SJSA1 (cell line): ENCODE measurements at places on chromosomes 2 and 18. TPM values are rescaled to one million over a fixed set of nuclear protein-coding genes. Genes with fewer than 3 reads are reported as not detected.
A peak's percentile ranks its signal among the peaks of the same experiment; 100 is the strongest.

DNA sequence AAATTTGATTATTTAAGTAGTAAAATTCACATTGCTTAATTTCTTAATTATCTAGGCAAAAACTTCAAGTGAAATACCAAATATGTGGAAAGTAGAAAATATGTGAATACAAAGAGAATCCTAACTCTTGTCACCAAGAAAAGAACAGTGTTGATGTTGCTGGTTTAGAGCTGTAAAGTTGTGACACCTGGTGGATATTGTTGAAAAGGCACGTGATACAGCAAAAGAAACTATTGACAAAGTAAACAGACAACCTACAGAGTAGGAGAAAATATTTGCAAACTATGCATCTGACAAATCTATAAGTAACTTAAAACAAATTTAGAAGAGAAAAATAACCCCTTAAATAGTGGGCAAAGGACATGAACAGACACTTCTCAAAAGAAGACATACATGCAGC is 25.6 kb upstream of the ZC3H15 start:
- no peaks in the 10 kb centered on the region for H3K4me1 ChIP-seq
- DNase-seq: no peak
- no peak overlapping the region for H3K4me3 ChIP-seq
- no peaks in the 10 kb centered on the region for H3K27me3 ChIP-seq
- H3K36me3 ChIP-seq: no peaks in the 10 kb centered on the region

DNA sequence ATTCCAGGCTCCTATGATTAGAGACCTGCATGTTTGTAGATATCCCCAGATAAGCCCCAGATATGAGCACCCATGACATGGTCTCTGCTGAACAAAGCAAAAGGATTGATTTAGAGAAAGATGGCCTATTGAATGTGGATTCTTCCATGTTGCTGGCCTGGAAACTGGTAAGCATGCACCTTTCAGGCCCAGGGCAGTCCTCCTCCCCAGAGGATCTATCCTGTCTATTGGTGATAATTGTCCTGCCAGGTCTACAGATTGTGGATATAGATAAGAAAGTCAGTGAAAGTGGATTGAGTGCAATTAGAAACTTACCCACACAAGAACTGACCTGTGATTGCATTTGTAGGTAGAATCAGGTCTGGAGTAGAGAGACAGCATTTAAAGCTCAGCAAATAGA is 256.9 kb upstream of the SIX3 start:
- no peak overlapping the region for H3K4me3 ChIP-seq
- H3K27me3 ChIP-seq: no peaks in the 10 kb centered on the region
- no peak for DNase-seq
- no peaks in the 10 kb centered on the region for H3K4me1 ChIP-seq

- peaks cover 6% of the 10 kb centered on the region; the same call in 1 of the 2 replicates for H3K27me3 ChIP-seq
- no peak for DNase-seq
- no peak overlapping the region for H3K4me3 ChIP-seq
- no peaks in the 10 kb centered on the region for H3K36me3 ChIP-seq
Measured at GRCh38 chr2:95069465-95069864, 44.0 kb downstream of the MAL start.

DNA sequence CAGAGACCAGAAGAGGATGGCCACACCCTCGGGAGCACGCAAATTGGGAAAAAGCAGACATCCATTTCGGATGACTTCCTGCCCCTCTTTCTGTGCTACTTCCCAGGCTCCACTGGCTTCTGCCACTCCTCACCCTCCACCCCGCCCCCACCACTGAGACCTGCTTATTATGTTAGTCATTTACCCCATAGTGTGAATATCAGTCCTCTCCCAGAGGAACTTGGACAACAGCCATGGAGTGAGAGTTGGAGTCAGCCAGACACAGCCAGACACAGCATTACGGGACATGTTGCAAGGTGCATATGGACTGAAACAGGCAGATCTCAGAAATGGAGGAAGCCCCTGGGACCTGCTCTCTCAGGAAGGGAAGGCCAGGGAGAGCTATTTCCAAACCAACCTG is 51.8 kb downstream of the CTIF start:
- no peak overlapping the region for H3K27ac ChIP-seq
- no peaks in the 10 kb centered on the region for H3K27me3 ChIP-seq
- H3K4me1 ChIP-seq: peaks cover 23% of the 10 kb centered on the region
- peaks cover 52% of the 10 kb centered on the region for H3K36me3 ChIP-seq

GRCh38 chr2:134245340-134245984 is 8.4 kb upstream of the MGAT5 start:
- no peak overlapping the region for H3K27ac ChIP-seq
- H3K36me3 ChIP-seq: no peaks in the 10 kb centered on the region
- H3K4me3 ChIP-seq: no peak overlapping the region
- no peaks in the 10 kb centered on the region for H3K27me3 ChIP-seq
- H3K4me1 ChIP-seq: no peaks in the 10 kb centered on the region; the same call in 1 of the 2 replicates
- DNase-seq: peak; percentile 72

- no peaks in the 10 kb centered on the region for H3K27me3 ChIP-seq
- H3K4me3 ChIP-seq: no peak overlapping the region
- H3K4me1 ChIP-seq: no peaks in the 10 kb centered on the region
- H3K27ac ChIP-seq: no peak overlapping the region
Measured at GRCh38 chr18:45654677-45655076, 39.4 kb downstream of the SLC14A2 start.

GRCh38 chr2:1052771-1053191 is 102.1 kb downstream of the SNTG2 start:
- peak overlapping the region; percentile 34 for H3K27ac ChIP-seq
- DNase-seq: no peak
- H3K27me3 ChIP-seq: no peaks in the 10 kb centered on the region
- no peaks in the 10 kb centered on the region; the same call in 1 of the 2 replicates for H3K36me3 ChIP-seq

- no peaks in the 10 kb centered on the region for H3K36me3 ChIP-seq
- H3K27ac ChIP-seq: no peak overlapping the region
- H3K4me3 ChIP-seq: no peak overlapping the region
Measured at GRCh38 chr18:53735526-53735925, 488.9 kb downstream of the MBD2 start.

DNA sequence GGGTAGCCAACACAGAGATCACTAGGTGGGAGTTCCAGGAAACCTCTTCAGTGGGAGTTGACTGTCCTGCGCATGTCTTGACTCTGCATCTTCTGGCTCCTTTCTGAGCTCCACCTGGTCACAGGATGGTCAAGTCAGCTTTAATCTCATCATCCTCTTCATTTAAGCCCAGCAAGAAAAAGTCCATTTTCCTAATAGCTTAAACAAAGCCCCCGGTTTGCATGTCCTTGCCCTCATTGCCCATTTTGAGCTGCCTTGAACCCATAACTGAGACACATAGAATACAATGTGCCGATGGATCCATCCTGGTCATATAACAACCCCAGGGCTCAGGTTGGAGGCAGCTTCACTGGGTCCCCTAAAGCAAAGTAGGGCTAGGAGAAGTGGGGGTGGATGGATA is 40.8 kb downstream of the SPATS2L start:
- peaks cover 29% of the 10 kb centered on the region for H3K4me1 ChIP-seq
- peaks cover 3% of the 10 kb centered on the region; the same call in 1 of the 2 replicates for H3K36me3 ChIP-seq
- H3K27ac ChIP-seq: no peak overlapping the region
- H3K4me3 ChIP-seq: no peak overlapping the region
- no peaks in the 10 kb centered on the region for H3K27me3 ChIP-seq

- 0 out of 2 replicates have a peak, but pooled peaks cover 2% of the 10 kb centered on the region for H3K27me3 ChIP-seq
- no peaks in the 10 kb centered on the region for H3K4me1 ChIP-seq
- H3K27ac ChIP-seq: no peak overlapping the region
- no peak for DNase-seq
Measured at GRCh38 chr2:10242451-10242850, 60.3 kb upstream of the HPCAL1 start.

DNA sequence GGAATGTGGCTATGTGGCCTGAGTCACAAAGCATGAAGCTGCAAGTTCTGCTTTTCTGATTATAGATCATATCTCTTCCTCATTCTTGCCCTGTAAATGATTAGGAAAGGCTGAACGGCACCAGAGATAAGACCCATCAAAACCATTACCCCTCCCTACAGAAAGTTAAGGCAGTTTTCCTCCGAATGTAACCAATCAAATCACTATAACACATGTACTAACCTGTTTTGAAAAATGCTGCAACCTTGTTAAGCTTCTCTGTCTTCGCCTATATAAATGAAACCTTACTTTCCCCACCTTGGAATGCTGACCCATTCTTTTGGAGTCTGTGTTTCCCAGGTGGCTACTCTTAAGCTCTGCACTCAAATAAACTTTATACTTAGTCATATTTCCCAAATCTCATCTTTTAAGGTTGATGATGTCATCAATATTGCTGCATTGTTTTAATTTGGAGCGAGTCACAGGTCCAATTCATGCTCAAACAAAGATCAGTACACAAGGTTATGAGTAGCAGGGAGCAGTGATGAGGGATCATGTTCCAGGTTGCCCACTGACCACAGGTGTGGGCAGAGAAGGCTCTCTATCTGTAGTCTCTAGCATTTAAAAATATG is 662.3 kb downstream of the IRS1 start:
- no peaks in the 10 kb centered on the region for H3K36me3 ChIP-seq
- DNase-seq: no peak
- no peaks in the 10 kb centered on the region for H3K27me3 ChIP-seq
- peaks cover 8% of the 10 kb centered on the region; the same call in 1 of the 2 replicates for H3K4me1 ChIP-seq

DNA sequence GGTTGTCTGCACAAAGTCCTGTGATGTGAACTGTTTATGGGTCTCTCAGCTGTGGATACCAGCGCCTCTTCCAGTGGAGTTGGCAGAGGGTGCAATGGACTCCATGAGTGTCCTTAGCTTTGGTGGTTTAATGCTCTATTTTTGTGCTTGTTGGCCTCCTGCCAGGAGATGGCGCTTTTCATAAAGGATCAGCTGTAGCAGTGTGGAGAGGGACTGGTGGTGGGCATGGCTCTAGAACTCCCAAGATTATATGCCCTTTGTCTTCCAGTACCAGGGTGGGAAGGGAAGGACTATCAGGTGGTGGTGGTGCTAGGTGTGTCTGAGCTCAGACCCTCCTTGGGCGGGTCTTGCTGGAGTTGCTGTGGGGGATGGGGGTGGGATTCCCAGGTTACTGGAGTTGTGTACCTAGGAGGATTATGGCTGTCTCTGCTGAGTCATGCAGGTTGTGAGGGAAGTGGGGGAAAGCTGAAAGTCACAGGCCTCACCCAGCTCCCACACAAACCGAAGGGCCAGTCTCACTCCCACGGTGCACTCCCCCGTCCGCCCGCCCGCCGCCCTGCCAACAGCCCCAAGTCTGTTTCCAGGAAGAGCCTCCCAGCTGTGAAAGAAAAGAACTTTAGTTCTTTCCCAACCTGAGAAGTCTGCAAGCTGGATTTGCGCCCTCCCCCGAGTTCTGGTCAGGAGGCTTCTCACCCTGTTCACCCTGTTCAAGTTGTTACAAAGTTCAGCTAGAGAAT is 108.1 kb downstream of the MARCO start:
- H3K4me3 ChIP-seq: no peak overlapping the region
- no peaks in the 10 kb centered on the region for H3K4me1 ChIP-seq
- H3K27ac ChIP-seq: no peak overlapping the region
- DNase-seq: no peak
- no peaks in the 10 kb centered on the region for H3K36me3 ChIP-seq

- no peak for DNase-seq
- H3K4me1 ChIP-seq: no peaks in the 10 kb centered on the region
- H3K27me3 ChIP-seq: no peaks in the 10 kb centered on the region
- H3K36me3 ChIP-seq: peaks cover 6% of the 10 kb centered on the region; the same call in 1 of the 2 replicates
Measured at GRCh38 chr2:88614497-88615157, 12.6 kb downstream of the EIF2AK3 start.

DNA sequence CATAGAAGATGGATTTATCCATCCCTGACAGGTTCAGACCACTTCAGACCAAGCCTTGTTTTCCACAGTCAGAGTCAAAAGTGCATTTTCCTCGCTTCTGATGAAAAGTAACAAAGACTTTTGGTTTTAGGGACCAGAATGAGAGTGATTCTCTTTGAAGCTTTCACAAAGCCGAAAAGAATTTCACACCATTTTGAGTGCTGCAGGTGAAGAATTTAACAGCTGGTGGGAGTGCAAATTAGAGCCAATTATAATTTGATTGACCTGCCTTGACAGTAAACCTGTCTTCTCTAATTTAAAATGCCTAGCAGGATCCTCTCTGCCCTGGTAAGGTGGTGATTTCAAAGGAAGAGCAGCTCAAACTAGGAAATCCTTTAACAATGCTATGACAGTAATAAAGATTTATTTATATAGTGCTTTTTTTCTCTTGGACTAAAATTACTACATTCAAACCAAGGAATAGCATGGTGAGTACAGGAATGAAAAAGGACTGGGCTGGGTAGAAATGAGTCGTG is 241.6 kb downstream of the HRH4 start:
- no peaks in the 10 kb centered on the region for H3K4me1 ChIP-seq
- H3K27me3 ChIP-seq: no peaks in the 10 kb centered on the region
- no peak for DNase-seq
- no peak overlapping the region for H3K27ac ChIP-seq
- no peak overlapping the region for H3K4me3 ChIP-seq

DNA sequence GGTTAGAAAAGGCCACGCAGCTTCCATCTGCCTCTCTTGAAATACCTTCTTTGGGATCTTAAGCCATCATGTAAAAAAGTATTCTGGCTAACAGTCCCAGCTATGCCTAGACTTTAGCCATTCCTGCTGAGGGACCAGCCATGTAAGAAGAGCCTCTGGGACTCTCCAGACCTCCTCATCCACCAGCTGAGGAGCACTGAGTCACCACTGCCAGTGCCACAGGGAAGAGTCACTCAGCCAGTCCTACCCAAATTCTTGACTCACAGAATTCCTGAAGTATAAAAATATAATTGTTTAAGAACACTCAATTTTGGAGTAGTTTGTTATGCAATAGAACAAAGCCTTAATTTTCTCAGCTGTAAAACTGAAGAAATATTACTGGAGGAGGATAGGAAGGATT is 436.7 kb downstream of the ZEB2 start:
- H3K27ac ChIP-seq: peak overlapping the region; percentile 74
- H3K4me3 ChIP-seq: no peak overlapping the region
- H3K27me3 ChIP-seq: no peaks in the 10 kb centered on the region
- H3K4me1 ChIP-seq: peaks cover 43% of the 10 kb centered on the region
- H3K36me3 ChIP-seq: no peaks in the 10 kb centered on the region

- DNase-seq: no peak
- H3K36me3 ChIP-seq: no peaks in the 10 kb centered on the region
- no peaks in the 10 kb centered on the region for H3K27me3 ChIP-seq
Measured at GRCh38 chr2:168315331-168316072, 68.1 kb upstream of the STK39 start.

DNA sequence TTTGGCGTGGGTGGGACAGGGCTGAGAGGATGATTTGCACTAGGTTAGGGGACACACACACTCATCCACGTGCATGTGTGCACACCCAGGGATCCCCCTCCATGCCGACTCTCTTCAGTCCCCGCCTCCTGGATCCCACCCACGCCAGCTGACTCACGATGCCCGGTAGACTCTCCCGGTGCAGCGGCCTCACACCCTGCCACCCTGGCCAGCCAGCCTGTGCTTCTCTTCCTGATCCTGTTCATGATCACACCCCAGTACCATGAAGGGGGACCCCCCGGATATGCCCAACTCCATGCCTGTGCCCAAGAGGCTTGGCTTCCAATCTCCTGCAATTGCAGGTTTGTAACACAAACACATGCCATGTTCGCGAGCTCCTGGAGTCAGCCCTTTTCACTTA is 157.8 kb upstream of the HDAC4 start:
- H3K4me3 ChIP-seq: no peak overlapping the region
- no peak overlapping the region for H3K27ac ChIP-seq
- no peaks in the 10 kb centered on the region for H3K4me1 ChIP-seq
- H3K36me3 ChIP-seq: no peaks in the 10 kb centered on the region
- H3K27me3 ChIP-seq: peaks cover 41% of the 10 kb centered on the region

Gene CHCHD5
- total RNA-seq: 4.9 and 14.2 TPM in 2 replicates

Gene FIGLA
- not detected in 2 replicates for total RNA-seq
